ENCODE measurements at places on chromosomes 7 and 10.

DNA sequence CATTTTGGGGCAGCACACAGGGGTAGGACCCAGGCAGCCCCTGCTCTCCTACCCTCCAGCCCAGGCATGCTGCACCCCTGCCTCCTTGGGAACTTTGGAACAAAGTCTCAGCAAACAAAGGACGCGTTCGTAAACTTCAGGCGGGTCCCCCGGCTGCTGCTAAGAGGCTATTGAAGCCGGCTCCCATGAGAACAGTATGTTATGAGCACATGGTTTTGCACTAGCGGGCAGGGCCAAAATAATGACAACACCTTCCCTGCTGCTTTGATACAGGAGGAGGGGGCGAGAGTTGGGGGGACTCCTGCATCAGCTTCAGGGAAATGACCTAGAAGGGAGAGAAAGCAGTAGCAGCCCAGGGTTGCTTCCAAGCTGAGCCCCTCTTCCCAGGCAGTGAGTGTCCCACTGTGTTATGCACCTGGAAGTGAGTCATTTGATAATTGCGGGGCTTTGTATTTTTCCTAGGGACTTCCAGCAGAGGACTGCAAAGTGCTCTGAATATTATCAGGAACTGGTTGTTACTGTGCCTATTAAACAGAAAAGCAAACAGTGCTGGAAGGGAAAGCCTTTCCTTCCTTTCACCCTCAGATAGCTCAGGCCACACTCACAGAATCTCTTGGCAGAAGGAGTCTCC, 6.9 kb downstream of the ITPRIP start:
- no peak for DNase-seq

- no peak for DNase-seq
Measured at GRCh38 chr7:124775422-124775821, 9.8 kb upstream of the GPR37 start.

GRCh38 chr7:227926-228325, 35.6 kb downstream of the FAM20C start:
- DNase-seq: no peak

GRCh38 chr10:106107706-106108105, 1056.8 kb downstream of the SORCS1 start:
- DNase-seq: no peak

DNA sequence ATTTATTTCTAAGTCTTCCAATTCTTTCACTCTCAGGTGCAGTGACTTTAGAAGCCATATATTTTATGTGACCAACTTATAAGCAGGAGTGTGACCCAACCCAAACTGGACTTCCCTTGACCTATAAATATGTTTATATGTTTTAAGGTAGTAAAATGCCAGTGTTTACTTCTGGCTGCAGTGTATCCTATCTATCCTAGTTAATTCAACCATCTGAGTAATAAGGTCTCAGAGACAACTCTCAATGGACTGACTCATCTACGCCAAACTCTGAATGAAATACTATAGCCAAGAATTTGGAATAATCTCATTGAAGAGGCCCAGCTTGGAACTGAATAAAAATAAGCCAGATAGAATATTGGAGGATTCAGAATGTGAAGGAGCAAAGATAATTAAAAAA, 544.5 kb upstream of the SORCS1 start:
- DNase-seq: no peak
